ENCODE measurements at places on chromosomes 3 and 15. TPM values are rescaled to one million over a fixed set of nuclear protein-coding genes. Genes with fewer than 3 reads are reported as not detected.

Gene MESP2
- total RNA-seq: not detected

Gene B3GALNT1
- total RNA-seq: 55.6 TPM

Gene NR1I2
- total RNA-seq: not detected

Gene SLC51B
- total RNA-seq: not detected

Gene TMIE
- total RNA-seq: 8.5 TPM

Gene ANKRD63
- total RNA-seq: not detected

Gene GUCA1C
- not detected for total RNA-seq

Gene WDR72
- not detected for total RNA-seq

Gene CPNE9
- total RNA-seq: not detected

Gene CCDC54
- not detected for total RNA-seq

Gene GP9
- not detected for total RNA-seq

- no peak for DNase-seq
- H3K27me3 ChIP-seq: no peaks in the 10 kb centered on the region
- H3K4me1 ChIP-seq: peaks cover 22% of the 10 kb centered on the region
- no peaks in the 10 kb centered on the region for H3K36me3 ChIP-seq
- H3K27ac ChIP-seq: no peak overlapping the region
Observed at GRCh38 chr15:70169147-70169546, 71.4 kb upstream of the TLE3 start.

- no peak overlapping the region for H3K27ac ChIP-seq
- peaks cover 10% of the 10 kb centered on the region for H3K4me1 ChIP-seq
- no peak overlapping the region for H3K4me3 ChIP-seq
- no peaks in the 10 kb centered on the region for H3K27me3 ChIP-seq
- H3K36me3 ChIP-seq: no peaks in the 10 kb centered on the region
- DNase-seq: no peak
Observed at GRCh38 chr3:130569461-130570365, 52.7 kb downstream of the COL6A6 start.

DNA sequence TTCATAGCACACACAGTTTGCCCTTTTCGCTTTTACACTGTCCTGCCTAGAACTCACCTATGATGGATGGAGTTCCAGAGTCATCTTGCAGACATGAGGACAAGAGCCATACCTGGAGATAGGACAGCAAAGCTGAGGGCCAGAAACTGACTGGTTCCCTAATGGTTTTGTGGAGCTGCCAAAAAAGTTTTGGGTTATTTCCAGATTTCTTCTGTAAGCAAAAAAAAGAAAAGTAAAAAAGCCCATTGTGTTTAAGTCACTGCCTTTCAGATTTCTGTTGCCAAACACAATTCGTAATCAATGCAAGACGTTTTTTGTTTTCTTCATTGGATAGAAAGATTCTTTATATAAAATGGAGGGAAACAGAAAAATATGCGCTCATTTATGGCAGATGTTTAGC, 42.4 kb upstream of the KY start:
- H3K27ac ChIP-seq: no peak overlapping the region
- no peaks in the 10 kb centered on the region for H3K36me3 ChIP-seq
- no peak overlapping the region for H3K4me3 ChIP-seq

DNA sequence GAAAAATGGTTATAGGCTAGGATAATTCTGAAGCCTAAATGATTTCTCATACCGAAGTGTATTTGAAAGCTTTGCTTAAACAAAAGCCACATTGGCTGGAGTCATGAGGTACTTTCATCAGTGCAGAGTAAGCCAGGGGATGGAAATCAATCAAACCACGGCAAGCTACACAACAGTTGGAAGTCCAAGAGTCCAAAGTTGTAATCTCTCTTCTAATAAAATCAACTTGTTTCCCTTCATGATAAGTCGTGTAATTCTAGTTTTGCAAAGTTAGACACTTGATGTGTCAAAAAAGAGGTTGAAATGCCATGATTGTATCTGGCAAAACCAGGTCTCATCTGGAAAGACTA, 250.5 kb upstream of the VEPH1 start:
- DNase-seq: no peak
- H3K27me3 ChIP-seq: no peaks in the 10 kb centered on the region
- no peaks in the 10 kb centered on the region for H3K36me3 ChIP-seq
- no peak overlapping the region for H3K4me3 ChIP-seq

GRCh38 chr3:140189976-140190375, 255.0 kb downstream of the CLSTN2 start:
- H3K27ac ChIP-seq: no peak overlapping the region
- H3K36me3 ChIP-seq: no peaks in the 10 kb centered on the region
- no peak for DNase-seq
- H3K4me3 ChIP-seq: no peak overlapping the region

DNA sequence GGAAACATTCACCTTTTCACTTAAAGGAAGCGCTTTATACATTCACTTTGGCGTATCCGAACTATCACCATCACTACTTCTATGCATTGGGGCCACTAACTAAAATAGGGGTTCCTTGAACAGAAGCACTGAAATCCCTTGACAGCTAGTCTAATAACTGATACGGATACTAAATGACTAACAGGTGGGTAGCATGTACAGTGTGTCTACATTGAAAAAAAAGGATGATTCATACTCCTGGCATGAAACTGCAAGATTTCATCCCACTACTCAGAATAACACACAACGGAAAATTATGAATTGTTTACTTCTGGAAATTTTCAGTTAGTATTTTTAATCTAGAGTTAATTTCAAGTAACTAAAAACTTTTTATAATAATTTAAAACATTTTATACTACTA, 96.7 kb downstream of the SMARCC1 start:
- H3K36me3 ChIP-seq: peaks cover 22% of the 10 kb centered on the region
- H3K27me3 ChIP-seq: no peaks in the 10 kb centered on the region
- DNase-seq: no peak
- H3K4me3 ChIP-seq: no peak overlapping the region
- H3K4me1 ChIP-seq: no peaks in the 10 kb centered on the region

GRCh38 chr15:42499858-42500609, 4.6 kb downstream of the SNAP23 start:
- H3K4me3 ChIP-seq: no peak overlapping the region
- no peak for DNase-seq
- no peaks in the 10 kb centered on the region for H3K27me3 ChIP-seq

DNA sequence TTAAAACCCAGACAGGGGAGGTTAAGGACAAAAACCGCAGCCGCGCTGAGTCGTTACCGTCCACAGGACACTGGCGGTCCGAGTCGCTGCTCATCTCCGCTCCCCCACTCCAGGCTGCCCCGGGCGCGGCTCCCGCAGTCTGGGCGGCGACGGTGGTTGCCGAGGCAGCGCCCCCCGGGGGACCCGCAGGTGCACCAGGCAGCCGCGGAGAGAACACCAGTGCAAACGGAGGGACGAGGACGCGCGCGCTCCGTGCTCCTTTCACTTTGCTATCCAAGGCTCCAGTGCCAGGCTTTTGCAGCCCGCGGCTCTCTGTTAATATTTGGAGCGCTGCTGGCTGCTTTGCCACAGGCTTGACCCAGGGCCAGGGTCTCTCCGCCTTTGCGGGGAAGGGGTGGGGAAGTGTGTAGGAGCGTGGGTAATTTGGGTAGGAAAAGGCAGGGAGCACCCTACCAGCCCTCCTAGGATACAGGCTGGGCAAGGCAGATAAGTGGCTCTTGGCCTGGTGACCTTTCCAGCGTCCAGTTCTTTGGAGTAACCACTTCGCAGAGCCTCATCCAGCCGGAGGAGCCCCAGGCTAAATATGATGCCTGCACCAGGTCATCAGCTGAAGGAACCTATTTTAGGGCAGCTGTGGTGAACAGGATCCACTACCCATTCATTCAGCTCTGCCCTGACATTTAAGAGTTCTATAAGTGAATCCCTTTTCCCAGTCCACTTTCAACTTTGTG, at the start of gene GADL1:
Gene GADL1, minus strand, starts transcription at position 141 of the 731 bp plus-strand sequence. Its CDS starts 47 bp downstream, at position 94.
- H3K27me3 ChIP-seq: no peaks in the 10 kb centered on the region
- H3K27ac ChIP-seq: peak within 1 kb of the TSS; percentile 35
- H3K36me3 ChIP-seq: no peaks in the 10 kb centered on the region
- peak; percentile 65 for DNase-seq
- H3K4me3 ChIP-seq: peak within 1 kb of the TSS; percentile 83

- H3K4me3 ChIP-seq: no peak overlapping the region
- DNase-seq: no peak
- no peak overlapping the region for H3K27ac ChIP-seq
- no peaks in the 10 kb centered on the region for H3K36me3 ChIP-seq
- no peaks in the 10 kb centered on the region for H3K4me1 ChIP-seq
- no peaks in the 10 kb centered on the region for H3K27me3 ChIP-seq
Observed at GRCh38 chr15:88401996-88402656, 65.1 kb downstream of the MRPL46 start.

- no peaks in the 10 kb centered on the region for H3K4me1 ChIP-seq
- H3K27ac ChIP-seq: no peak overlapping the region
- DNase-seq: no peak
- no peaks in the 10 kb centered on the region for H3K36me3 ChIP-seq
- H3K27me3 ChIP-seq: no peaks in the 10 kb centered on the region
- H3K4me3 ChIP-seq: no peak overlapping the region
Observed at GRCh38 chr3:137108699-137109440, 151.1 kb downstream of the IL20RB start.

DNA sequence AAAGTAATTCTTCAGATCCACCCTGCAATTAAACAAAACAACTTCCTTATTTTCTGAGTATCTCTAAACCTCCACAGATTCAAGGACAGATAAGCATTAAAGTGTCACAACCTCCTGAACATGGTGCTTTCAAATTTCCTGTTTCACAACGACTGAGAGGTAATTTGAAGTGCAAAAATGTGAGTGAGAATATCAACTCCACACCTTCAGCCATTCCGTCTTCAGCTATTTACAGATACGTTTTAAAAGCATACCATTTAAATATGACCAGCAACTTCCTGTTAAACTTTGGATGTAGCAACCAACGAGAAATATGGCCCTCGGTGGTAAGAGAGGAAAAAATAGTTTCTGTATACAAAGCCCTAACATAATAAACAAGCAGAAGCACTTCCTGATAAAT, 32.1 kb upstream of the PCSK6 start:
- H3K36me3 ChIP-seq: no peaks in the 10 kb centered on the region
- H3K4me3 ChIP-seq: no peak overlapping the region
- no peaks in the 10 kb centered on the region for H3K27me3 ChIP-seq
- H3K4me1 ChIP-seq: no peaks in the 10 kb centered on the region

GRCh38 chr15:77510066-77511057, 89.7 kb downstream of the HMG20A start:
- H3K36me3 ChIP-seq: no peaks in the 10 kb centered on the region
- no peaks in the 10 kb centered on the region for H3K27me3 ChIP-seq
- H3K4me3 ChIP-seq: no peak overlapping the region
- no peak for DNase-seq
- H3K4me1 ChIP-seq: peaks cover 15% of the 10 kb centered on the region
- no peak overlapping the region for H3K27ac ChIP-seq

DNA sequence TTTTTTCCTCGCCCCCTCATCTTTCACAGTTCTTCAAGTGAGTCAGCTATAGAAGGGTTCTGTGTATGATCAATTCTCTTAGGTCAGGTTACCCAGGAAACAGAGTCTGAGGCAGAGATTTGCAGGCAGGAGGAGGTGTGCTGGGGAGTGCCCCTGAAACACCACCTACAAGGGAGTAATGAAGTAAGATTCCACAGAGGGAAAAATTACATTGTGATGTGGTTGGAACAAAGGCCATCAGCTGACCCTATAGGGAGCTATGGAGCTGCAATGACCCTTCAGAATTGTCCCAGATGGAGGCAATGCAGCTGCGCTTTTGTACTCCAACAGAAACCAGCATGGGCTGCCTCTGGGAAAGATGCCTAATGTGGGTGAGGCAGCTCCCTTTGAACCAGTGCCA, 142.2 kb upstream of the CNTN3 start:
- no peaks in the 10 kb centered on the region for H3K36me3 ChIP-seq
- H3K27ac ChIP-seq: no peak overlapping the region
- H3K4me3 ChIP-seq: no peak overlapping the region
- no peak for DNase-seq

DNA sequence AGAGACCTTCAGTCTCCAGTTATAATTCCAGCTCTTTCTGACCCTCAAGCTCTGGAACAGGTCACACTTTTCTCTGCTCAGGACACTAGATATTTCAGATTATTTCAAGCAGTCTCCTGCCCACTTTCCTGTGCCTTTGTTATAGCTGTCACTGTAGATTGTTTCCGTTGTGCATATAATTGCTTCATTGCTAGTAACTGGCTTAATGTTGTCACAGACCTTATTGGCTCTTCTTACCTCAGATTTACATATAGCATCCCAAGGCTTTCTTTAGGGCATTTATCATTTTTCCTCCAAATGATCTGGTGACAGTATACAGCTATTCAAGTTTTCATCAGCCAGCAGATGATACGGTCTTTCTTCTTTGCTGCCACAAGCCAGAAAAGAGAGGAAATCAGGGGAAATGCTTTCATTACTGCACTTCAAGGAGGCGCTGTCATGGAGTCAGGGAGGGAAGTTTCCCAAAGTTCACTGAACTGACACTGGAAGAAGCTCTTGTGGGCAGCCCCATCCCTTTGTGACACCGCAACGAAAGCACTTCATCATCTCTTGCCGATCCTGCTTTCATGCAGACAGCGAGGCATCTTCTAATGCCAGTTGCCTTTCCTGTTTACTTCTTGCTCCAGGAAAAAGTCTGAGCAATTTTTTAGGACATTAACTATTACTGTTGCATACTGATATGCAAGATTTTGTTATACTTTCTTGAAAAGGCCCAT, 181.9 kb downstream of the CDIN1 start:
- H3K36me3 ChIP-seq: peaks cover 10% of the 10 kb centered on the region
- H3K4me3 ChIP-seq: no peak overlapping the region
- H3K27me3 ChIP-seq: no peaks in the 10 kb centered on the region
- H3K4me1 ChIP-seq: no peaks in the 10 kb centered on the region
- no peak for DNase-seq
- no peak overlapping the region for H3K27ac ChIP-seq

GRCh38 chr3:149163066-149163465, 33.6 kb downstream of the HPS3 start:
- H3K27me3 ChIP-seq: no peaks in the 10 kb centered on the region
- peaks cover 68% of the 10 kb centered on the region for H3K36me3 ChIP-seq
- no peak overlapping the region for H3K4me3 ChIP-seq
- DNase-seq: no peak
- H3K27ac ChIP-seq: no peak overlapping the region

GRCh38 chr3:39205919-39206516, 13.6 kb upstream of the XIRP1 start:
- DNase-seq: no peak
- no peaks in the 10 kb centered on the region for H3K27me3 ChIP-seq
- no peaks in the 10 kb centered on the region for H3K36me3 ChIP-seq
- H3K4me1 ChIP-seq: no peaks in the 10 kb centered on the region
- no peak overlapping the region for H3K27ac ChIP-seq
- no peak overlapping the region for H3K4me3 ChIP-seq

GRCh38 chr3:135226057-135226456, 431.0 kb downstream of the EPHB1 start:
- no peak overlapping the region for H3K27ac ChIP-seq
- no peak overlapping the region for H3K4me3 ChIP-seq
- no peak for DNase-seq
- no peaks in the 10 kb centered on the region for H3K4me1 ChIP-seq
- H3K27me3 ChIP-seq: no peaks in the 10 kb centered on the region

GRCh38 chr3:143160437-143160836, 40.9 kb downstream of the CHST2 start:
- no peaks in the 10 kb centered on the region for H3K4me1 ChIP-seq
- no peaks in the 10 kb centered on the region for H3K27me3 ChIP-seq
- H3K4me3 ChIP-seq: no peak overlapping the region
- DNase-seq: no peak
- H3K27ac ChIP-seq: no peak overlapping the region

Measured in ascending aorta (tissue), 2 donors.